ENCODE measurements at places on chromosomes 1 and 21.

DNA sequence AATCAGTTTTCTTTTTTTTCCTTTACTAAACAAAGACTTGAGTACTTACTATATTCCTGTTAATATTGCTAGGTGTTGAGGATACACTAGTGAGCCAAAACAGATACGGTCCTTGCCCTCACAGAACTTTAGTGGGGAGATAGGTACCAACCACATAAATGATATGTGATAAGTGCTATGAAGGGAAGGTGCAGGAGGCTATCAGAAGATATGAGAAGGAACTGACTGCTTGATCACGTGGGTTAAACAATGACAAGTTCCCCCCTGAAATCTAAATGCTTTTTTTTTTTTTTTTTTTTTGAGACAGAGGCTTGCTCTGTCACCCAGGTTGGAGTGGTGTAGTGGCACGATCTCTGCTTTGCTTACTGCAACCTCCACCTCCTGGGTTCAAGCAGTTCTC lies 25.0 kb downstream of the RBM15 start:
- H3K27me3 ChIP-seq: no peaks in the 10 kb centered on the region
- no peaks in the 10 kb centered on the region for H3K36me3 ChIP-seq
- no peak overlapping the region for H3K4me3 ChIP-seq
- DNase-seq: no peak

DNA sequence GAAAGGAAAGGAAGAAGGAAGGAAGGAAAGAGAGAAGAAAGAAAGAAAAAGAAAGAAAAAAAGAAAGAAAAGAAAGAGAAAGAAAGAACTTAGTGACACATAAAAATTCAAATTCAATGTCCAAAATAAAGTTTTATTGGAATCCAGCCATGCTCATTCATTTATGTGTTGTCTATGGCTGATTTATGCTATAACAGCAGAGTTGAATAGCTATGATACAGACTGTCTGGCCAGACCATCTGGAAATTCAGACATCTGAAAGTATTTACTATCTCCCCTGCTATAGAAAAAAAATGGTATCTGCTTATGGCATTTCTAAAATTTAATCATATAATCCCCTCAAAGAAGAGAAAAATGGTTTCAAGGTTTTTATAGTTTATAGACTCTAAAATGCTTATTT lies 79.4 kb upstream of the RRP15 start:
- no peaks in the 10 kb centered on the region for H3K36me3 ChIP-seq
- no peaks in the 10 kb centered on the region for H3K4me1 ChIP-seq
- H3K27me3 ChIP-seq: no peaks in the 10 kb centered on the region
- no peak overlapping the region for H3K27ac ChIP-seq

DNA sequence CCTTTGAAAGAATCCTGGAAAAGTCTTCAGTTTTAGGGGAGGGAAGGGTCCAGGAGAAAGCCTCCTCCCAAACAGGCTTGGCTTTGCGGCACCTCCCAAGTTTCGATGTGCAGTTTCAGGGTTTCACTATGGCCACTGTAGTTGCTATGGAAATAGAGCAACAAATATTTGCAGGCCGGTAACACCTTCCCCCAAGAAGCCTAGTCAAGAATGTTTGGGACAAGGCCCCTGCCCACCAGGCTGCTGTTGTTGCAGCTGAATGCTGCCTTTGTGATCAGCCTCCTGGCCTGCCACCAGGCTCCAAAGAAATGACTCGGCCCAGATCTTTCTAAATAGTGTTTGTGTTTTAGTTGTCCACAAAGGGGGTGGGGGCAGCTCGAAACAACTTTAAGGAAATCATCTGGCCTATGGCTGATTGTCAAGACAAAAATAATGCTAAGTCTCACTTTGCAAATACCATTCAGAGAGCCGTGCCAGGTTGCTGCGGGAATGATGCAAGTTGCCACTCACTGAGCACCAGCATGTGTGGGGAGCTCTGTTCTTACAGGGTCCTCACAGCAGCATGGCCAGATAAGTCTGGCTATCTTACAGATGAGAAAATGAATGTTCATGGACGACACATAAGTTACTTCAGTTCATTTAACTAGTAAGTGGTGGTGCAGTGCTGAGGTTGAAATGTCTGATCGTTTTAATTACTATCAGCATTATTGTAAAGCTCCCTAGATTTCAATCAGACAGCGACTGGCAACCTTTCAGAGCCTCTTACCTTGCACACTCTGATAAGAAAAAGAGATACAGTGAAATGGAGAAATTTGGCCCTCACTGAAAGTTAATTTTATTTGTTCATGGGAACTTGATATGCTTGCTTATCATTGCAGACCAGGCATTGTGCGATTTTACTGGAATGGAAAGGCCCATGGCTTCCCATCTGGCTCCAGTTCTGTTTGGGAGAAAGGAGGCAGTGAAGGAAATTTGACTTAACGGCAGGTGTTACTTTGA lies 91.2 kb upstream of the JUN start:
- H3K27me3 ChIP-seq: no peaks in the 10 kb centered on the region
- no peaks in the 10 kb centered on the region for H3K36me3 ChIP-seq
- H3K27ac ChIP-seq: no peak overlapping the region

- no peaks in the 10 kb centered on the region for H3K27me3 ChIP-seq
- DNase-seq: no peak
- H3K4me3 ChIP-seq: no peak overlapping the region
- 0 out of 2 replicates have a peak, but pooled peaks cover 1% of the 10 kb centered on the region for H3K4me1 ChIP-seq
These were observed 60.2 kb downstream of the PCP4 start for GRCh38 chr21:39927304-39927886.

DNA sequence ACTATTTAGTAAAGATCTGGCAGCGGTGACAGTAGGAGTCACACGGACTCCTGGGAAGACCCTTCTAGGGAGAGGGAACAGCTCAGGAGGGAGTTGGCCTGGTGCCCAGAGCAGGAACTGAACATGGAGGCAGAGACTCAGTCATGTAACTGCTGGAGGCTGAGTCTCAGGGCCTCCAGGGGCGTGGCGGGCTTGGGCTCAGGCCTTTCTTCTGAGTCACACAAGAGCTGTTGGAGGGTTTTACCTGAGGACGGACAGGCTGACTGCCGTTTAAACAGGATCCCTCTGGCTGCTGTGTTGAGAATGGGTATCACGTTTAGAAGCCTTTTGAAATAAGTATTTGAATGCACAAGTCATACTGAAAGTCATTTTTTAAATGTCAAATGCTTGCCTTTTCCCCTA lies 7.2 kb upstream of the ETS2 start:
- H3K4me3 ChIP-seq: no peak overlapping the region
- no peaks in the 10 kb centered on the region for H3K4me1 ChIP-seq
- no peaks in the 10 kb centered on the region for H3K36me3 ChIP-seq

GRCh38 chr1:74388855-74389254 lies 123.6 kb downstream of the LRRC53 start:
- H3K36me3 ChIP-seq: no peaks in the 10 kb centered on the region
- H3K27me3 ChIP-seq: no peaks in the 10 kb centered on the region
- no peak overlapping the region for H3K4me3 ChIP-seq

- H3K27me3 ChIP-seq: 0 out of 2 replicates have a peak, but pooled peaks cover 1% of the 10 kb centered on the region
- no peak for DNase-seq
- H3K36me3 ChIP-seq: no peaks in the 10 kb centered on the region
- no peak within 1 kb of the TSS for H3K27ac ChIP-seq
- H3K4me3 ChIP-seq: peak within 1 kb of the TSS; percentile 88
These were observed at the start of gene LDLRAP1 for GRCh38 chr1:25543425-25544242. LDLRAP1 (plus strand) TSS chr1:25543606; CDS start chr1:25543699, 93 bp downstream.

DNA sequence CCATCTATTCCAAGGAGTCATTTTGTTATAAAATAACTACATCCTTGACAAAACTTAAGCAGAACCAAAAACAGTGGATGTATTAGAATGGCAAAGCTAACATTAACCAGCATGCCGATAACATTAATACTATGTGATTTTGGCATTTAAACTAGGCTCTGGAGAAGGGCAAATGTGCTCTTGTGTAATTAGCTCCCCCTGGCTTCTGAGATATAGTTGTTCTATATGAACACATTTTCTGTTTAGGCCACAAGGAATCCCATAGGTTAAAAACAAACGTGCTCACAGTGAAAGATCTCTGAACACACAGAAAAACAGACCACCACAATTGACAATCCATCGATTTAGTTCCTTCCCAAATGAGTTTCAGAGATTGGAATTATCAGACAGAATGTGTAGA lies 57.4 kb upstream of the TARS2 start:
- no peaks in the 10 kb centered on the region for H3K4me1 ChIP-seq
- no peak overlapping the region for H3K27ac ChIP-seq
- no peaks in the 10 kb centered on the region for H3K36me3 ChIP-seq
- H3K27me3 ChIP-seq: no peaks in the 10 kb centered on the region
- H3K4me3 ChIP-seq: no peak overlapping the region

GRCh38 chr1:170560681-170561285 lies 28.8 kb downstream of the GORAB start:
- no peaks in the 10 kb centered on the region for H3K36me3 ChIP-seq
- no peak overlapping the region for H3K27ac ChIP-seq
- DNase-seq: no peak
- peaks cover 3% of the 10 kb centered on the region for H3K4me1 ChIP-seq
- no peak overlapping the region for H3K4me3 ChIP-seq
- H3K27me3 ChIP-seq: no peaks in the 10 kb centered on the region

- no peaks in the 10 kb centered on the region for H3K27me3 ChIP-seq
- no peaks in the 10 kb centered on the region for H3K36me3 ChIP-seq
- DNase-seq: no peak
- H3K27ac ChIP-seq: no peak overlapping the region
These were observed 20.3 kb upstream of the RBBP5 start for GRCh38 chr1:205142102-205142469.

DNA sequence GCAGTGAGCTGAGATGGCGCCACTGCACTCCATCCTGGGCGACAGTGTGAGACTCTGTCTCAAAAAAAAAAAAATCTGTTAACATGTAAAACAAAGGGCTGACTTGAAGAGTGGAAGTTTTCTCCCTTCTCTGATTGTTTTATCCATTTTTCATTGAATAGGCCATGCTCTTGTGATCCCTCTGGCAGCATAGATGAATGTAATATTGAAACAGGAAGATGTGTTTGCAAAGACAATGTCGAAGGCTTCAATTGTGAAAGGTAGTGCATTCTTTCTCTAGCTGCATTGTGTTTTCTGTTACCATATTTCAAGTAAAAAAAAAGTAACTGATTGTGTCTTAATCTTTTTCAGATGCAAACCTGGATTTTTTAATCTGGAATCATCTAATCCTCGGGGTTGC lies 69.6 kb upstream of the LAMC2 start:
- H3K4me3 ChIP-seq: no peak overlapping the region
- no peaks in the 10 kb centered on the region for H3K4me1 ChIP-seq
- H3K27me3 ChIP-seq: no peaks in the 10 kb centered on the region
- H3K36me3 ChIP-seq: peaks cover 2% of the 10 kb centered on the region

DNA sequence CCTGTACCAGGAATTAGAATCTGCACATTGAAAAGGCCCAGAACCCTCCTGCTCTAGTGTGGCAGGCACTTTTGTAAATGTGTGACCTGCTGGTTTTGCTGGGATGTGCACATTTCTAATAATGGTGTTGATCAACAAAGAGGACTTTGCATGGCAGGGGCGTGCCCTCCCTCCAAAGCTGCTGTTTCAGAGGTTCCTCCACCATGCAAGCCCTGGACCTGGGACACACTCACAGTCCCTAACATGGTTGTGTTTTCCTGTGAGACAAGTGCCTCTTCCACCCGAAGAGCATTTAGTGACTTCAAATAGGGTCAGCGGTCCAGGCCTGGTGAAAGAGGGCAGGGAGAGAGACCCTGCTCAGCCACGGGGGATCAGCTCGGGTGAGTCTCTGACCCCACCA lies 28.1 kb downstream of the TENT5C start:
- H3K4me1 ChIP-seq: peaks cover 4% of the 10 kb centered on the region
- no peak overlapping the region for H3K27ac ChIP-seq
- H3K4me3 ChIP-seq: no peak overlapping the region
- H3K36me3 ChIP-seq: no peaks in the 10 kb centered on the region
- no peaks in the 10 kb centered on the region for H3K27me3 ChIP-seq

- no peak overlapping the region for H3K4me3 ChIP-seq
- no peak overlapping the region for H3K27ac ChIP-seq
These were observed 27.5 kb downstream of the RAB4A start for GRCh38 chr1:229298420-229298819.

- H3K36me3 ChIP-seq: no peaks in the 10 kb centered on the region
- no peaks in the 10 kb centered on the region for H3K27me3 ChIP-seq
- 0 out of 2 replicates have a peak, but pooled peaks cover 3% of the 10 kb centered on the region for H3K4me1 ChIP-seq
- H3K4me3 ChIP-seq: no peak overlapping the region
- H3K27ac ChIP-seq: no peak overlapping the region
These were observed 56.8 kb downstream of the GLIS1 start for GRCh38 chr1:53681977-53682685.

DNA sequence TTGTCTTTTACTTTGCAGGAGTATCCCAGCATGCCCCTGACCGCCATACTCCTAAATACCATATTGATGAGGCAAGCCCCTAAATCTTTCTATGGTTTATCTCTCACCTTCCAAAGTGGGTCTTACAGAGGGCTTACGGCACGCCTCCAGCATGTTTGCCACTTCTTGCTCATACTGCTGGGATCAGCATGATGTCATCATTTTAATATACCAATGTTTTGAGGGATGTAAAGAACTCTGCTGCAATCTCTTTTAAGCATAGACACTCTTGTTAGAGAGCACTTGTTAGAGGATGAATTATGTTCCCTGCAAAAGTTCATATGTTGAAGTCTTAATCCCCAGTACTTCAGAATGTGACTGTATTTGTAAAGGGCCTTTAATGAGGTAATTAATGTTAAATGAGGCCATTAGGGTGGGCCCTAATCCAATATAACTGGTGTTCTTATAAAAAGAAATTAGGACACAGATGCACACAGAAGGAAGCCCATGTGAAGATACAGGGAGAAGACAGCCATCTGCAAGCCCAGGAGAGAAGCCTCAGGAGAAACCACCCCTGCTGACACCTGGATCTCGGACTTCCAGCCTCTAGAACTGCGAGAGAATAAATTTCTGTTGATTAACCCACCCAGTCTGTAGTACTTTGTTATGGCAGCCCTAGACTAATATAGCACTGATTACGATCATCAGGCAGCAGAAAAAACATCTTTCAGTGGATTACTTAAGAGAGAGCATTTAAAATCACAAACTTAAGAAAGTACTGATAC lies 16.4 kb upstream of the ABCB10 start:
- no peaks in the 10 kb centered on the region for H3K36me3 ChIP-seq
- H3K27me3 ChIP-seq: no peaks in the 10 kb centered on the region
- no peak overlapping the region for H3K4me3 ChIP-seq
- no peaks in the 10 kb centered on the region for H3K4me1 ChIP-seq
- no peak overlapping the region for H3K27ac ChIP-seq

- no peaks in the 10 kb centered on the region for H3K36me3 ChIP-seq
- DNase-seq: no peak
- no peaks in the 10 kb centered on the region for H3K4me1 ChIP-seq
- H3K27me3 ChIP-seq: no peaks in the 10 kb centered on the region
- H3K27ac ChIP-seq: no peak overlapping the region
- H3K4me3 ChIP-seq: no peak overlapping the region
These were observed 12.2 kb downstream of the UBE2U start for GRCh38 chr1:64215576-64215975.

Data from iPS DF 6.9 (cell line).